NCI-H187 treated with DMSO at 0.1 percent for 48 hours (cell line): ENCODE measurements at places on chromosomes 3 and 15.

DNA sequence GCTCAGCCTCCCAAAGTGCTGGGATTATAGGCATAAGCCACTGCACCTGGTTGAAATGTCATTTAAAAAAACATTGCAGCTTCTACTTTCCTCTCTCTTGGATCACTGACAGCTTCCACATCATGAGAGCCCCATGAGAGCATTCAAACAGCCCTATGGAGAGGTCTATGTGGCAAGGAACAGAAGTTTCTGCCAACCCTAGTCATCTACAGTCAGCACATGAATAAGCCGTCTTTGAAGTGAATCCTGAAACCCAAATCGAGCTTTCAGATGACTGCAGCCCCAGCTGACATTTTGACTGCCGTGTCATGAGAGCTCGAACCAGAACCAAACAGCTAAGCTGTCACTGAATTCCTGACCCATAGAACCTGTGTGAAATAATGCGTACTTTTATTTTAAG lies 39.8 kb downstream of the CD200R1L start:
- no peak for DNase-seq

DNA sequence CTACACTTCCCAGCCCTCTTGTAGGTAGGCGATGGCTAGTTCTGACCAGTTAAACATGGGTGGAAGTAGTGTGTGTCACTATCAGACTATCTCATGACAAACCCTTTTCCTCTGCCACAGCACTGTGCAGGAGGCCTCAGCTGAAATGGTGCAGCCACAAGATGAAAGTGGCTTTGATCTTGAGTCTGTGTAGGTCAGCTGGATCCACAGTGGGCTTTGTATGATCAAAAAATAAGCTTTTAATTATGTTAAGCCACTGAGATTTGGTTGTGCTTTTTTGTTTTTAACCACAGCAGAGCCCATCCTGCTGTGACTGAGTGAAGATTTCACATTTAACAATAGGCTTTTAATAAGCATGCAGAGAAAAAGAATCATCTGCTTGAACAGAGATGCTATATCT lies 19.7 kb downstream of the RCN2 start:
- DNase-seq: no peak

DNA sequence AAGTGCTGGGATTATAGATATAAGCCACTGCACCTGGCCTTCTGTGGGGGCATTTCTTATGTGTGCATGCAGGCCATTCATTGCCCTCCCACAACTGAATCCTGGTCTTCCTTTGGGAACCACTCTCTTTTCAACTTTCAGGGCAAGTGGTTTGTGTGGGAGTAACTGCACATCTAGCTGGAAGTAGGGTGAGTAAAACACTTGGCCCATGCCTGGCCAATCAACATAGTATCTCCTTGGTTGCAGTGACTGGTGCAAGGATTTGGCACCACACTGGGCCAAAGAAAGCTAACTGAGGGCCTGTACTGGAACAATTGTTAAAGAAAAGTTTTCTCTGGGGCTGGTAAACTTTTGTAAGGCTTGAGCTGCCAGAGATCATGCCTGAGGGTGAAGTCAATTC lies 189.2 kb upstream of the FEZF2 start:
- DNase-seq: no peak

DNA sequence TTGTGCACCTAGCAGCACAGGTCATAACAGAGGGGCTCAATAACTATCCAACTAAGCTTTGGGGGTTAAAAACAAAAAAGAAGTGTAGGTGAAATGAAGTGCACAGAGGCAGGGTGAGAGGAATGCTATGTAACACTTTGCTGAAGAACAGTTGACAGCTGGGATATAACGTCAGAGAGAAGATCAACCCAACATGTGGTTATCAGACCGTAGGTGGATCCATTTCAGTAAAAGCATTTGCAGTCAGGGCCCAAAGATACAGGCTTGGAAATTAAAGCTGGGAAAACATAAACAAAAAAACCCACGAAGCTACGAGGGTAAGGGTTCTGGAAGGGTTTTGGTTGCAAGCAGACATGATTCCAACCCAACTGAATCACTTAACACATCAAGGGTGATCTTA lies 377.5 kb upstream of the NR2F2 start:
- DNase-seq: no peak

GRCh38 chr3:139430493-139430892 lies 41.0 kb upstream of the COPB2 start:
- no peak for DNase-seq

- no peak for DNase-seq
Observed at GRCh38 chr3:143476965-143477640, 357.5 kb downstream of the CHST2 start.

- DNase-seq: no peak
Observed at GRCh38 chr15:78072080-78072892, 5.2 kb downstream of the TBC1D2B start.
